AG04450 (cell line): ENCODE measurements at places on chromosomes 2 and 18.

- no peak for DNase-seq
Measured at GRCh38 chr2:195543063-195543462, 114.0 kb upstream of the SLC39A10 start.

- DNase-seq, result no peak
Measured at GRCh38 chr2:156818221-156818620, 382.0 kb downstream of the GPD2 start.

DNA sequence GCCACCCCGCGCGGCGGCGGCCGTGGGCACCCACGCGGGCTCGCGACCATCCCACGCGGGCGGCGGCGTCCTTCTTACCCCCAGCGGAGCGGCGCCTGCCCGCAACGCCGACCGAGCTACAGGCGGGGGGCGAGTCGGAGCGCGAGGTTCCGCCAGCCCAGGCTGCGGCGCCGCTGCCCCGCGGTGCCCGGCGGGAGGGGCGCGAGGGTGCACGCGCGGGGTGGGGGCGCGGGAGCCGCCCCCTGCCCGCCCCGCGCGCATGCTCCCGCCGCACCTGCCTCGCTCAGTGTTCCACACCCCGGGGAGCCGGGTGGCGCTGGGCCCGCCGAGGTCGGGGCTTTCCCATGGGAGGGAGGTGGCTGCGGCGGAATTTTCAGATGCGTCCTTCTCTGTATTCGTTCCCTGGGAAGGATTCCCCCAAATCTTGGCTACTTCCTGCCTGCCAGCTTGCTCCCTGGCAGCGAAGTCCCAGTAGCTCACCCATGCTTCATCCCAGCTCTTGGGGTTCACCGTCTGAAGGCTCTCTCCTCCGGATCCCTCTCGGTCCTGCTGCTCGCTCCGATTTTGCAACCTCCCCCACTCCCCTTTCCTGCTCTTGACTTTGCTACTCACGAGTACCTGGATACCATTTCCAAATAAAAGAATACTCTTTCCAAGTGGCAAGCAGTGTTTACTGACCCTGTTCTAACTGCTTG lies at the start of gene L3MBTL4:
Gene L3MBTL4, minus strand, starts transcription at position 189 of the 695 bp plus-strand sequence. CDS start 103,286 bp downstream, outside the sequence.
- no peak for DNase-seq

- DNase-seq, result no peak
Measured at GRCh38 chr2:186733414-186733813, 39.6 kb downstream of the FAM171B start.

DNA sequence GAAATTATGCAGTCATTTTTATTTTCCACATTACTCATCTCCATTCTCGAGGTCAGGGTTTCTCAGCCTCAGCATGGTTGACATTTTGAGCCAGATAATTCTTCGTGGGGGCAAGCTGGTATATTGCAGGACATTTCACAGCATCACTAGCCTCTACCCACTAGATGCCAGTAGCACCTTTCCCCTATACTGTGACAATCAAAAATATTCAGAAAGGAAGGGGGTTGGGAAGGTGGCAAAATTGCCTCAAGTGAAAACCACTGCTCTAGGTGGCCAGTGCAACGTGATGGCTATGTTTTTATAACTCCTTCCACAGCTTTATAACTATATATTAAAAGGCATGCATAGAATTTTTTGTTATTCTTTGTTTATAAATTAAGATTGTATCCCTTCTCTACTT lies 294.5 kb downstream of the CNTNAP5 start:
- no peak for DNase-seq

- peak; percentile 11 for DNase-seq
Measured at GRCh38 chr2:158894078-158894477, 74.4 kb upstream of the TANC1 start.

GRCh38 chr2:45182667-45183295 lies 173.5 kb upstream of the SIX2 start:
- DNase-seq, result no peak

DNA sequence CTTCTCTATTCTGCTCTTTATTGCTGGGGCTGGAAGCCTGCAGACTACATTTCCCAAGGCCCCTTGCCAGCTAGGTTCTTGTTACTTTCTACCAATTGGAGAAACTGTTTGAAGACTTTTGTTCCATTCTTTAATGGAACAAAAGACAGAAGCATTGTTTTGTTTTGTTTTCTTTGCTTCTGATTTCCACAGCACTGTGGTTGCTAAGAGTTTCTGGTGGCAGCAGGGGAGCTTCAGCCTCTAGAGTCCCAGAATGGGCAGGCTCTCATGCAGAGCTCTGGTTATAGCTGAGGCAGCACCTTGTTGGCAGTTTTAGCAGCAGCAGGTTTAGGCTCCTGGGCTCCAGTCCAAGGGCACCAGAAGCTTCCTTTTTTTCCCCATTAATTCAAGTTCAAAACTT lies 234.3 kb downstream of the ETAA1 start:
- no peak for DNase-seq

GRCh38 chr2:172147944-172148650 lies 45.4 kb upstream of the DLX2 start:
- no peak for DNase-seq

- DNase-seq, result no peak
Measured at GRCh38 chr2:152086231-152086630, 12.6 kb downstream of the CACNB4 start.

DNA sequence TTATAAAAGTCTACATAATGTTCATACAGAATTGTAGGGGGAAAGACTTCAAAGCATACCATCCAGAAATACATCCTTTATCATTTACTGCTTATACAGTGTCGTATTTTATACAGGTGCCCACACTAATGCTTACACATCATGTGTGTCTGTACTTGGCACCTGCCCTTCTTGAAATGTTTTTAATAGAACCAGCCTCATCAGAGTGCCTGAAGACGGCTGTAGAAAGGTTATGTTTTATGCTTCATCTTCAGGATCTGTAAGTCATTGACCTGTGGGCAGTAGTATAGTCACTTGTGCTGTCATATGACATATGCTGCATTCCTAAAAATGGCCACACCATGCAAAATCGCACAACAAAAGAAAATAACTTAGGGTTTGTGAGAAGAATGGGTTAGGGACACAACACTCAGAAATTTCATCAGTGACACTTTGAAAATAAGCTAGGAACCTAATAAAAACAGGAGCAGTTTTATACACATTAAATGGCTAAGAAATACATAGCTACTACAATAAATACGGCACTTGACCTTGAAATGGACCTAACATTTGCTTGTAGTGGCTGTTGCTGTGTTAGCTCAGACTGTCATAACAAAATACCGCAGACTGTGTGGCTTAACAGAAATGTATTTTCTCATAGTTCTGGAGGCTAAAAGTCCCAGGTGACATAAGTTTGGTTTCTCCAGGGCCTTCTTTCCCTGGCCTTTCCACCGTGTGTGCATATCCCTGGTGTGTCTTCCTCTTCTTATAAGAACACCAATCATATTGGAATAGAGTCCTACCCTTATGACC lies 112.6 kb downstream of the CERS6 start:
- DNase-seq, result no peak

DNA sequence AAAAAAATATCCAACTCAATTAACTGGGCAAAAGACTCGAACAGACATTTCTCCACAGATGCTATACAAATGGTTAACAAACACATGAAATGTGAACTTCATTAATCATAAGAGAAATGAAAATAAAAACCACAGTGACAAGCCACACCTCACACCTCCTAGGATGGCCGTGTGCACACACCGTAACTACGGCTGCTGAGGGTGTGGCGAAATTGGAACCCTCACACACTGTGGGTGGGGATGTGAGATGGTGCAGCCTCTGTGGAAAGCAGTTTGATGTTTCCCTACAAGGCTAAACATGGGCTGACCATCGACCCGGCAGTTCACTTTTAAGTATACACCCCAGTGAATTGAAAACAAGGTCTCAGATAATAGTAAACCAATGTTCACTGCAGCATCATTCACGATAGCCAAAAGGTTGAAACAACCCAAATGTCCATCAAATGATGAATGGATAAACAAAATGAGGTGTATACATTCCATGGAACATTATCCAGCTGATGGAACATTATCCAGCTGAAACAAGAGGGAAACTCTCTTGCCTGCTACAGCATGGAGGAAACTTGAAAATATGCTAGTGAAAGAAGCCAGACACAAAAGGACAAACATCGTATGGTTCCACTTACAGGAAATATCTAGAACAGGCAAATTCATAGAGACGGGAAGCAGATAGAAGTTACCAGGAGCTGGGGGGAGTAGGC lies 32.2 kb downstream of the ZAP70 start:
- peak; percentile 46 for DNase-seq

DNA sequence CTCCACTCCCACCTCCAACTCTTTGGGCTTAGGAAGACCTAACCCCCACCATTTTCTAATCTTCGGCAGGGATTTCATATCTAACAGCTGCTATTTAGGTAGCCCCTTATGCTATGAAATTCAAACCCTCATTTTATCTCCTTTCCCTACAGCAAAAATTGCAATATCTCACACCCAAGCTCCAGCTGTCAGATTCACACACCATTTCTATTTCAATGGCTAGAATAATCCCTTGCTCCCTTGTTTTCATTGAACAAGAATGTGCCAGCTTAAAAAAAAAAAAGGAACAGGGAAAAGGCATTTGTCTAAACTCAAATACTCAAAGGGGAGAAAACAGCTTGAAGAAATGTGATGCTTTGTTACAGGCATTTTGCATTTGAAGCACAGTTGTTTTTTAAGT lies 850.6 kb upstream of the ACVR2A start:
- no peak for DNase-seq

GRCh38 chr2:567865-568638 lies 109.2 kb downstream of the TMEM18 start:
- no peak for DNase-seq

- DNase-seq, result no peak
Measured at GRCh38 chr2:62140426-62141141, 55.3 kb upstream of the B3GNT2 start.

DNA sequence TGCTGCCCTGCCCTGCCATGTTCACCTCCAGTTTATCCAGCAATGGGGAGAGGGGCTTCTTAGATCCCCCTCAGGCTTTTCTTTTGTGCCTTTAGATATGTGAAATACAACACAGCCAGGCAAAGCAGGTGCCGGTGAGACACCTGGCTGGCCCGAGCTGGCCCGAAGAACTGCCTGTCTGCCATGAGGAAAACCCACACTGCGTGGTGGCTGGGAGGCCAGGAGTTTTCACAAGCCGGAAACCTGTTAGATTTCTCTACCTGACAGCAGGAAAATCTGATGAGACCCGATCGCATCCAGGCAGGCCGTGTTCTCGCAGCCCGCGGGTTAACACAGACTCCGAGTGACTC lies 5.7 kb upstream of the GAL3ST2 start:
- no peak for DNase-seq

DNA sequence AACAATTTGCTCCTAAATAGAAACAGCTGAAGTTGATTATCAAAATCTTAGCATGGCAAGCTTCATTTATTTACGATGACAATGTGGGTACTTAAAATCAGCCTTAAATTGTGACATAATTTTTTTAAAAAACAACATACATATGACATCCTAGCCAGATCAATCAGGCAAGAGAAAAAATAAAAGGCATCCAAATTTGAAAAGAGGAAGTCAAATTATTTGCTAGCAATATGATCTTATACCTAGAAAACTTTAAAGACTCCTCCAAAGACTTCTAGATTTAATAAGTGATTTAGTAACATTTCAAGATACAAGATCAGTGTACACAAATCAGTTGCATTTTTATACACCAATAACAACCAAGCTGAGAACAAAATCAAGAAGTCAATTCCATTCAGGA lies 14.3 kb upstream of the PPP3R1 start:
- no peak for DNase-seq

DNA sequence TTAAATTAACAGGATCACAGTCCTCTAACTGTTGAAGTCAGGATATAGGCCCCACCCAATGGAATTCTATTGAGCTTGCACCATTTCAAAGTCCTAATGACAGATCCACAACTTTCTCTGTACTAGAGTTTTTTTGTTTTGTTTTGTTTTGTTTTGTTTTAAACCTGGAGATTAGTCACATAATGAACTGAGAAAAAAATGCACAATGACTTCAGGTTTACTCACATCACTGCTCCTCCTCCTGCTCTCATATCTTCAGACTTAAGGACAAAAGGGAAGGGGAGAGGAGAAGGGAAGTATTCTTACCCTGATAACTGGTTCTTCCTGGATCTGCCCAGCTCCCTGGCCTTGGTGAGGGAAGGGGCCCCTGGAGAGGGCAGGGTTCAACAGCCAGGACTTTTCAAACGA lies 208.2 kb upstream of the EPHA4 start:
- peak; percentile 6 for DNase-seq

- no peak for DNase-seq
Measured at GRCh38 chr18:49662506-49662905, 100.6 kb downstream of the LIPG start.

GRCh38 chr2:190947141-190947540 lies 66.5 kb downstream of the GLS start:
- DNase-seq, result no peak

DNA sequence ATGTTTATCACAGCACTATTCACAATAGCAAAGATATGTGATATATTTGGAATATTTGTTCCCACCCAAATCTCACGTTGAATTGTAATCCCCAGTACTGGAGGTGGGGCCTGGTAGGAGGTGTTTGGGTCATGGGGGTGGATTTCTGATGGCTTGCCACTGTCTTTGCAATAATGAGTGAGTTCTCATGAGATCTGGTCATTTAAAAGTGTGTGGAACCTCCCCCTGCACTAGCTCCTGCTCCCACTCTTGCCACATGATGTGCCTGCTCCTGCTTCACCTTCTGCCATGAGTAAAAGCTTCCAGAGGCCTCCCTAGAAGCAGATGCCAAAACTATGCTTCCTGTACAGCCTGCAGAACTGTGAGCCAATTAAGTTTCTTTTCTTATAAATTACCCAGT lies 72.2 kb upstream of the DYNC1I2 start:
- DNase-seq, result no peak

DNA sequence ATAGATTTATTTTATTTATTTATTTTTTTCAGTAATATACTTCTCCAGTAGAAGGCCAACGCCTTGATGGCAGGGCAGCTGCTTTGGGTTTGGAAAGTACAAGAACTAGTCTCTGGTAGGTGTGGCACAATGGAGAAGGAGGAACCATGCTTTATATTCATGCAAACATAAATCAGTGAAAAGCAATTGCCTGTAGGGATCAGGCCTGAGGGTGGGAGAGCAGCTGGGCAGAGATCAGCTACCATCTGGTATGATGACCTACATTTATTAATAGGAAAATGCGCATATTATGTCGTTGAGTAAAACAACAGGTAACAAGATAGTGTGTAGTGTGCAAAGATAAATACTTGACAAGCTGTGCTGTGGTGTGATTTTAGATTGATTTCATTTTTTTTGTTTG lies 120.4 kb upstream of the TLK1 start:
- no peak for DNase-seq

- peak; percentile 58 for DNase-seq
Measured at GRCh38 chr18:59719544-59720181, 22.4 kb upstream of the CCBE1 start.
